ENCODE measurements at places on chromosomes 4 and X. TPM values are rescaled to one million over a fixed set of nuclear protein-coding genes. Genes with fewer than 3 reads are reported as not detected.

Gene NALF2
- total RNA-seq, result 0.11 TPM

Gene PNMA5
- total RNA-seq, result not detected

Gene ASB9
- total RNA-seq, result 1.3 TPM

Gene TMEM150C
- 4.3 TPM for total RNA-seq

DNA sequence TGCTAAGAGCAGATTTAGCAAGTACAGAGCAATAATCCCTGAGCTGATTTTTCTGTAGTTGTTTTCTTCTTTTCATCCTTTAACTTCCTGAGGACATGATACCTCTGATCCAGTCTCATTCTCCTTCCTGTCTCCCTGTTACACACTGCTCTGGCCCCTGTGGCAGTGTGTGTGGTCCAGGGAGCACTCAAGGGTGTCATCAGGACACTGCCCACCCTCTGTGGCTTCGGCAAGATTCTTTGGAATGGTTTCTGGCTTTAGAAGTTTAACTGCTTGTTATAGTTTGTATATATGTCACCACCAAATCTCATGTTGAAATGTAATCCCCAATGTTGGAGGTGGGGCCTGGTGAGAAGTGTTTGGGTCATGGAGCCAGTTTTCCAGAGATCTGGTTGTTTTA lies 637.3 kb downstream of the BCOR start:
- no peak for DNase-seq

DNA sequence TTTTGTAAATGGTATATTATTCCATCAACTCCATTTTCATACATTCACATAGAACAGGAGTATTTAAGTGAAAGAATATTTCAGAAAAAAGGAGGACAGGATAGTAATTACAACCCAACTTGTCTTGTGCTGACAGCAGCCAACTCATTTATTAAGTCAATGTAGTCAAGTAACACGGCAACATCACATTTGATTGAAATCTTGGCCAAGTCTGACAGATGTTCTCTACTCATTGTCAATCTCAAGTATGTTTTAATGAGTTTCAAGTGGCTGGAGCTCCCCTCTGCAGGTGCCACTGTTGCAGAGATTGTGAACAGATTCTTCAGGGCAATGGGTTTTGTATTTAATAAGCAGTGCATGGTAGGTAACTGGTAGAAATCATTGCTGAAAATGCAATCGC lies 332.5 kb downstream of the C4orf33 start:
- no peak for DNase-seq

DNA sequence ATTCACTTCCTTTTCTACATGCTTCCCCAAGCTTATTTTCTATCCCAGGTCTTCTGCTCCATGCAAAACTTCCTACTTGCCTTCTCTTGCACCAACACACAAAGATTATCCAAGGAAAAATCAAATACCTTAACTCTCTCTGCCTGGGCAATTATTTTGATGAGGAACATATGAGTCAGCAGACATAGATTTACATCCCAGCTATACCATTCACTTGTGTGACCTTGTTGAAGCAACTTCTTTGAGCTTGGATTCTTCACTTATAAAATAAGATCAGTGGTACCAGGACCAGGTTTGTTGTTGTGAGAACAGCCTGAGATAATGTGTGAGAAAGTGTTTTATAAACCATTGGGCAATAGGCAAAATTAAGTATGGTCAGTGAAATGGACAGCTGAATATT lies 39.1 kb upstream of the TMEM192 start:
- DNase-seq, result no peak

DNA sequence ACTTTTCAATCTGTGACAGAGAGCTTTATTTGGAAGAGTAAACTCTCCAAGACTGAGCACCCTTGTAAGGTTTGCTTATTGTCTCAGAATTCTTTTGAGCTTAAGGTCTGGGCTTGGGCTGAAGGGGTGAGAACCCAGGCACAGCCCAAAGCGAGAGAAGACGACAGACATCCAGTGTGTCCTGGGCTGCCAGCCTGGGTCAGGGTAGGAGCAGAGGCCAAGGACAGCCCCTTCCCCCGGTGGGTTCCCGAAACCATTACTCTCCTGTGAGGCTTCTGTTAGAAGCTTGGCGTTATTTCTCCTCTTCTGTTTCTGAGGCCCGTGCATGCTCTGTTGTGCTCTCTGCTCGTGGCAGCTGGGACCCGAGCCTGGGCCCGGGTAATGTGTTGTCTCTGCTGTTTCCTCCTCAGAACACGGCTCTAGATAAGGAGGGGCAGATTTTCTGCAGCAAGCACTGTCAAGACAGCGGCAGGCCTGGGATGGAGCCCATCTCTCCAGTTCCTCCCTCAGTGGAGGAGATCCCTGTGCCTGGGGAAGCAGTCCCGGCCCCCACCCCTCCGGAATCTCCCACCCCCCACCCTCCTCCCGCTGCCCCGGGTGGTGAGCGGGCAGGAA lies 177.5 kb downstream of the DCLK2 start:
- DNase-seq, result no peak

DNA sequence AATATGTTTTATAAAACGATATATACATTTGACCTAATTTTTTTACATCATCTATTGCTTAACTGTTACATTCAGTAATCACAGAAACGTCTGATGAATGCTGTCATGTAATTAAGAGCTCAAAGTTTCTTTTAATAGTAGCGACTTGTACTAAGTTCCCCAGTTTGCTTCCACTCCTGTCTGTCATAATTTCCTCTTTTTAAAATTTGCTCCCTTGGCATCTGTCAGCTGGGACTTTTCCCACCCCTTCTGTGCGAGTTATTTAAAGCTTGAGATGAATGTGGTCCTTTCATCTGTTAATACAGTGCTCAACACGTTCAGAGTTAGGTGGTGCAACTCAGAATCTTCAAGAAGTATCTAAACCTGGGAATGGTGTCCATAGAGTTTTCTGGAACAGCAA lies 1.2 kb downstream of the RAP1GDS1 start:
- no peak for DNase-seq

GRCh38 chrX:65696613-65697012 lies 29.2 kb downstream of the MSN start:
- no peak for DNase-seq

- DNase-seq, result no peak
These were observed 71.6 kb downstream of the MCUB start for GRCh38 chr4:109631532-109632108.

DNA sequence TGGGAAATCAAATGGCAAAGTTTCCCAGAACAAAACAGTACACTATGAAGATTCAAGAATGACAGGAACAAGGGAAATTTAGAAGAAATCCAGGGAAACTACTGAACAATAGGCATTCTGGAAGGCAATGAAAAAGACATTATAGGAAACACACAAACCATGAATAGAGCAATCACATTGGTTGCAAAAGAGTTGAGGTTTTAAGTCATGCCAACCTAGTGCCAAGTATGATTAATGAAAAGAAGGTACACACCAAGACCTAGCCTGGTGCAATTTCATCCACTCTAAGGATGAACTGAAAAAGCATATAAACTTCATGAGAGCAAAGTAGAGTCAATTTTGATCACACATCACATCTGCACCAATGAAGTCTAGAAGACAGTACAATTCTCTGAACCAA lies 326.9 kb downstream of the PDHA2 start:
- DNase-seq, result no peak

All from mesothelial cell of epicardium (in vitro differentiated cells).